Natural killer cell treated with Interleukin-12 subunit alpha and Interleukin-12 subunit beta and Interleukin-15 and Interleukin-18, amount 100 ng/mL, for 72 hours (primary cell): ENCODE measurements at places on chromosomes 4 and X. TPM values are rescaled to one million over a fixed set of nuclear protein-coding genes. Genes with fewer than 3 reads are reported as not detected.

Gene CCDC120
- total RNA-seq, result 5.3 TPM

Gene BANK1
- 1.6 TPM for total RNA-seq

Gene CDKL2
- total RNA-seq, result 0.36 TPM

Gene CENPVL1
- not detected for total RNA-seq

Gene TMPRSS11E
- total RNA-seq, result not detected

Gene IL15
- total RNA-seq, result 7.2 TPM

Gene EFHC2
- 0.55 TPM for total RNA-seq

Gene CLIC2
- not detected for total RNA-seq

Gene TGIF2LX
- not detected for total RNA-seq

Gene NWD2
- total RNA-seq, result not detected

GRCh38 chr4:477686-478085 is 21.3 kb downstream of the ZNF721 start:
- peak overlapping the region; percentile 23 for H3K27ac ChIP-seq
- DNase-seq, result no peak
- H3K27me3 ChIP-seq, result no peaks in the 10 kb centered on the region

GRCh38 chrX:127490000-127490399 is 562.2 kb downstream of the ACTRT1 start:
- no peak overlapping the region for H3K4me3 ChIP-seq
- no peaks in the 10 kb centered on the region for H3K27me3 ChIP-seq
- no peaks in the 10 kb centered on the region for H3K36me3 ChIP-seq
- no peaks in the 10 kb centered on the region for H3K4me1 ChIP-seq

DNA sequence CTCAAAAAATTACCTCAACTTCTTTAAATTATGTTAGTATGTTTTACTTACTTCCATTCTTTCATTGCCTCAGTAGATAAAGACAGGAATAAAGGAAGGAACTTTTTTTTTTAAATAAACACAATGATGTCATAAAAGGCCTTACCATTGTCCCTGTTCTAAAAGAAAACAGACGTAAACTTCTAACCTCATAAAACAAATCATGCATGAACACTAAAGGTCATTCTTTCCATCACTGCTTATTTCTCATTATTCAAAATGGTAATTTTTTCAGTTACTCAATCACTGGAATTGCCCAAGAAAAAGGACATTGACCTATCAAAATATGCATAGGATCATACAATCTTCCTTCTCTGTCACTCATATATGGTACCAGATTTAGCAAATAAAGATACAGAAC is 32.2 kb upstream of the ARMCX2 start:
- H3K4me1 ChIP-seq, result no peaks in the 10 kb centered on the region
- H3K27ac ChIP-seq, result no peak overlapping the region
- H3K4me3 ChIP-seq, result no peak overlapping the region

GRCh38 chrX:19863212-19863856 is 24.1 kb downstream of the SH3KBP1 start:
- H3K36me3 ChIP-seq, result no peaks in the 10 kb centered on the region
- H3K4me1 ChIP-seq, result peaks cover 51% of the 10 kb centered on the region
- peak; percentile 44 for DNase-seq
- H3K27ac ChIP-seq, result peak overlapping the region; percentile 83
- H3K27me3 ChIP-seq, result no peaks in the 10 kb centered on the region
- peak overlapping the region; percentile 77 for H3K4me3 ChIP-seq

GRCh38 chr4:3477750-3478430 is 14.8 kb downstream of the DOK7 start:
- no peaks in the 10 kb centered on the region for H3K36me3 ChIP-seq
- no peak overlapping the region for H3K4me3 ChIP-seq
- H3K27me3 ChIP-seq, result no peaks in the 10 kb centered on the region
- no peak overlapping the region for H3K27ac ChIP-seq

GRCh38 chr4:113677325-113677724 is 84.2 kb downstream of the CAMK2D start:
- peak overlapping the region; percentile 53 for H3K4me3 ChIP-seq
- no peaks in the 10 kb centered on the region for H3K27me3 ChIP-seq
- DNase-seq, result no peak
- H3K27ac ChIP-seq, result peak overlapping the region; percentile 86

GRCh38 chr4:168537571-168537970 is 40.7 kb downstream of the PALLD start:
- H3K4me3 ChIP-seq, result no peak overlapping the region
- no peak overlapping the region for H3K27ac ChIP-seq
- H3K4me1 ChIP-seq, result no peaks in the 10 kb centered on the region
- H3K27me3 ChIP-seq, result peaks cover 9% of the 10 kb centered on the region
- no peak for DNase-seq

- H3K27me3 ChIP-seq, result peaks cover 18% of the 10 kb centered on the region
- H3K4me3 ChIP-seq, result no peak overlapping the region
- no peak for DNase-seq
- H3K4me1 ChIP-seq, result no peaks in the 10 kb centered on the region
- no peak overlapping the region for H3K27ac ChIP-seq
These were observed 55.3 kb downstream of the CCDC158 start for GRCh38 chr4:76365636-76366035.

DNA sequence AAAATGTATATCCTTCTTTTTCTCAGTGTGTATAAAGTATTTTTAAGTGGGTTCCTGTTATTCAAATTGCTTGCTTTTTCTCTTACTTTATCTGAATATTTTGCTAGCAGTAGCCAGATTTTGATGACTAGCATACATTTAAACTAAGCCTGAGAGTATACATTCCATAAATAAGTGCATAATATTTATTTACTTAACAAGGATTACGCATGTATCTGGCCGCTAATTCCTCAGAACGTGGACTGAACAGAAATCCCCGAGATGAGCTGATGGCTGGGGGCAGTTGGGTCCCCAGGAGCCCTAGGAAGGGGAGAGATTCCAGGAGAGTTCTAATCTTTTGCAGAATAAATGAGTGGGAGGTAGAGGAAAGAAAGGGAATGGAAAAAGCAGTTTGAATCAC is 91.0 kb downstream of the PHOX2B start:
- H3K27ac ChIP-seq, result no peak overlapping the region
- H3K27me3 ChIP-seq, result peaks cover 6% of the 10 kb centered on the region

DNA sequence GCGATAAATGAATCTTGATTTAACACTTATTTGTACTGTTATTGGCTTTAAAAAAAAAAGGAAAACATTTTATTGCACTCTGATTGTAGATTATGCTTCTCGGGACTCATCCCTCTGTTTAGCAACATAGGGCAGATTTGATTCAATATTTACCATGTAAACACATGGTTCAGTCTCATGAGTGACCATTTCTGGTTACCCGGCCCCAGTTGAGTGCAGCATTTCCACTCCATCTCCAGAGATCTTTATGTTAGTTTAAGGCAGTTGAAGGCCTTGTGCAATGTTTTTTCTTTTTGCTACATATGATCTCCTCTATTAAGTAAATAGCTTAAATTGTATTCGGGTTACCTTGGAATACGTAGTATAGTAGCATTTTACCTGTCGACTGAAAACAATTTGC is 143.3 kb upstream of the RPS6KA3 start:
- H3K27me3 ChIP-seq, result no peaks in the 10 kb centered on the region
- no peak for DNase-seq
- H3K36me3 ChIP-seq, result no peaks in the 10 kb centered on the region
- no peak overlapping the region for H3K4me3 ChIP-seq
- no peak overlapping the region for H3K27ac ChIP-seq

- H3K27me3 ChIP-seq, result peaks cover 6% of the 10 kb centered on the region
- DNase-seq, result no peak
- no peak overlapping the region for H3K27ac ChIP-seq
- no peak overlapping the region for H3K4me3 ChIP-seq
- no peaks in the 10 kb centered on the region for H3K36me3 ChIP-seq
- H3K4me1 ChIP-seq, result peaks cover 24% of the 10 kb centered on the region
These were observed 26.3 kb downstream of the EFHC2 start for GRCh38 chrX:44317181-44317580.

- no peak overlapping the region for H3K4me3 ChIP-seq
- DNase-seq, result no peak
- H3K27ac ChIP-seq, result no peak overlapping the region
These were observed 35.2 kb upstream of the ARMCX4 start for GRCh38 chrX:101450085-101450484.

- DNase-seq, result no peak
- no peaks in the 10 kb centered on the region for H3K36me3 ChIP-seq
- no peak overlapping the region for H3K4me3 ChIP-seq
- peaks cover 14% of the 10 kb centered on the region for H3K4me1 ChIP-seq
These were observed 6.6 kb upstream of the CLDN24 start for GRCh38 chr4:183328832-183329231.

GRCh38 chr4:13674971-13675370 is 47.4 kb upstream of the BOD1L1 start:
- H3K27me3 ChIP-seq, result peaks cover 15% of the 10 kb centered on the region
- no peak overlapping the region for H3K4me3 ChIP-seq
- DNase-seq, result no peak
- no peak overlapping the region for H3K27ac ChIP-seq
- H3K4me1 ChIP-seq, result peaks cover 4% of the 10 kb centered on the region

DNA sequence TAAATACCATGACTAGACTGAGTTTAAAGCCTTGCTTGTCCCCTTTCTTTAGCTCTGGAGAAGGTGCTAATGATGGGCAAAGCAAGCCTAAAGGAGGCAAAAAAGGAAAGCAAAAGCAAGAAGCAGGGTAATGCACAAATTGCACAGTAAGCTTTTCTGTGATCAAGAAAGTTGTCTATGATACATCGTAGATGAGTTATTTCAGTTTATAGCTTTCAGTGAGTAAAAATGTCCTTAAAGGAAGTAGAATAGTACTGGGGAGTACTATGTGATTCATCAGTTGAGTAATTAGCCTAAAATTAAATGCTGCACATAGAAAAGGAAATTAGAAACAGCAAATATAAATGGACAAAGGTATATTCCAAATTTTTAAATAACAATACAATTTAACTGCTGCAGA is 50.2 kb upstream of the PDE5A start:
- H3K27ac ChIP-seq, result no peak overlapping the region
- no peak overlapping the region for H3K4me3 ChIP-seq
- H3K4me1 ChIP-seq, result no peaks in the 10 kb centered on the region
- no peaks in the 10 kb centered on the region for H3K36me3 ChIP-seq

DNA sequence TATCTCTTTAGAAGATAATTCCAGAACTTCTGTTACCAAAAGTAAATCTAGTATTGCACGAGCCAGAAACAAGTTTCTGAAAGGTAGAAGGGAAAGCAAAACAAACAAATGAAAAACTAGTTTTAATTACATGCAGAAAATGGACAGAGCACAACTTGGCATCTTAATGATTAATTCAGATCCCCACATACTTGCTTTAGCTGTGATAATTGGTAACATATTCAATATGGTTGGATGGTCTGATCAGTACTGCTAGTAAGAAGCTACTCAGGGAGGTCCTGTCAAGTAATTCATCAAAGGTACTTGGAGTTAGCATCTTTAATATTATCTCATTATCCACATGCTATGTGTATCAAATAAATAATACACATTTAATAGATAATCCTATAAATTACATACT is 204.3 kb downstream of the TRAM1L1 start:
- H3K27ac ChIP-seq, result no peak overlapping the region
- no peak for DNase-seq
- H3K4me1 ChIP-seq, result no peaks in the 10 kb centered on the region
- no peak overlapping the region for H3K4me3 ChIP-seq
- H3K36me3 ChIP-seq, result no peaks in the 10 kb centered on the region
- no peaks in the 10 kb centered on the region for H3K27me3 ChIP-seq

DNA sequence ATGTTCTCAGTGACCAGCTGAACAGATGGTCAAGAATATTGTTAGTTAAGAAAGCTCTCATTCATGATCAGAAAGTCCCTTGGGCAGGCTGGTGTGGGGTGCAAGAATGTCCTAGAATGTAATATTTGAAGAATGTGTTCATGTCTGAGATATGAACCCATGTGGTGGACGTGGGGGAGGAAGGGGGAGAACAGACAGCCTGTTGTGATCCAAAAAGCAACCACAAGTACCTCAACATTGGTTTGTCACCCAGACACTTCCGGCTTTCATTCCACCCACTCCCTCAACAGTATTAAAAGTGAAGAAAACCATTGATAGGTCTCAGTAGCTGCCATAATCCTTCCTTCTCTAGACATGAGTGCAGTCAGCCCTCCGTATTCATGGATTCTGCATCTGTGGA is 82.2 kb downstream of the MAML3 start:
- H3K4me1 ChIP-seq, result peaks cover 39% of the 10 kb centered on the region
- peak overlapping the region; percentile 42 for H3K4me3 ChIP-seq
- H3K27me3 ChIP-seq, result peaks cover 48% of the 10 kb centered on the region
- H3K27ac ChIP-seq, result peak overlapping the region; percentile 2

- no peak overlapping the region for H3K27ac ChIP-seq
- peaks cover 33% of the 10 kb centered on the region for H3K27me3 ChIP-seq
- DNase-seq, result no peak
- no peaks in the 10 kb centered on the region for H3K36me3 ChIP-seq
- H3K4me3 ChIP-seq, result no peak overlapping the region
These were observed 135.5 kb downstream of the SOWAHB start for GRCh38 chr4:76762137-76763130.

DNA sequence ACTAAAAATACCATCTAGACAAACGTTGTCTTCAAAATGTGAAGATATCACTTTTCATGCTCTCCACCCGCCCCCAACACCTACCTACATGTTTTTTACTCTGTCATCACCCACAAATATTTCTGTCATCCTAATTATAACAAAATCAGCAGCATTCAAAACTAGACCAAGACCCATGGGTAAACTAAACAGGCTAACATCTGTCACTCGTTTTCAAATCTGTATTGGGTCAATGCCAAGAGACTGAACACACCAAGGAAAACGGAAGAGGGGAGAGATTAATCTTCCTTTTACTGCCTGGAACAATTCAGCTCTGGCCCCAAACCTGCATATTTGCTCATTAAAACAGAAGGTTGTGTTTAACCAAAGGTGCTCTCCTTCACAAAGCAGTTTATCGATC is 17.5 kb downstream of the FAM184B start:
- DNase-seq, result no peak
- no peak overlapping the region for H3K4me3 ChIP-seq
- H3K36me3 ChIP-seq, result peaks cover 8% of the 10 kb centered on the region
- H3K4me1 ChIP-seq, result peaks cover 12% of the 10 kb centered on the region
- peaks cover 5% of the 10 kb centered on the region for H3K27me3 ChIP-seq

GRCh38 chr4:7655511-7656243 is 220.9 kb upstream of the PSAPL1 start:
- peaks cover 29% of the 10 kb centered on the region for H3K4me1 ChIP-seq
- no peaks in the 10 kb centered on the region for H3K27me3 ChIP-seq
- no peak overlapping the region for H3K27ac ChIP-seq

GRCh38 chr4:69849969-69850368 is 10.0 kb downstream of the SULT1E1 start:
- DNase-seq, result no peak
- H3K4me3 ChIP-seq, result no peak overlapping the region
- peak overlapping the region; percentile 13 for H3K27ac ChIP-seq
- peaks cover 4% of the 10 kb centered on the region for H3K36me3 ChIP-seq
- peaks cover 16% of the 10 kb centered on the region for H3K4me1 ChIP-seq

- no peak overlapping the region for H3K4me3 ChIP-seq
- DNase-seq, result no peak
- H3K36me3 ChIP-seq, result no peaks in the 10 kb centered on the region
- no peaks in the 10 kb centered on the region for H3K4me1 ChIP-seq
- H3K27me3 ChIP-seq, result peaks cover 53% of the 10 kb centered on the region
- no peak overlapping the region for H3K27ac ChIP-seq
These were observed 493 bp downstream of the TCEAL5 start for GRCh38 chrX:103275947-103276567.
